ENCODE measurements at places on chromosomes 13 and 19. TPM values are rescaled to one million over a fixed set of nuclear protein-coding genes. Genes with fewer than 3 reads are reported as not detected.

AKAP8 gene
- 18.3 TPM for polyA plus RNA-seq

DNA sequence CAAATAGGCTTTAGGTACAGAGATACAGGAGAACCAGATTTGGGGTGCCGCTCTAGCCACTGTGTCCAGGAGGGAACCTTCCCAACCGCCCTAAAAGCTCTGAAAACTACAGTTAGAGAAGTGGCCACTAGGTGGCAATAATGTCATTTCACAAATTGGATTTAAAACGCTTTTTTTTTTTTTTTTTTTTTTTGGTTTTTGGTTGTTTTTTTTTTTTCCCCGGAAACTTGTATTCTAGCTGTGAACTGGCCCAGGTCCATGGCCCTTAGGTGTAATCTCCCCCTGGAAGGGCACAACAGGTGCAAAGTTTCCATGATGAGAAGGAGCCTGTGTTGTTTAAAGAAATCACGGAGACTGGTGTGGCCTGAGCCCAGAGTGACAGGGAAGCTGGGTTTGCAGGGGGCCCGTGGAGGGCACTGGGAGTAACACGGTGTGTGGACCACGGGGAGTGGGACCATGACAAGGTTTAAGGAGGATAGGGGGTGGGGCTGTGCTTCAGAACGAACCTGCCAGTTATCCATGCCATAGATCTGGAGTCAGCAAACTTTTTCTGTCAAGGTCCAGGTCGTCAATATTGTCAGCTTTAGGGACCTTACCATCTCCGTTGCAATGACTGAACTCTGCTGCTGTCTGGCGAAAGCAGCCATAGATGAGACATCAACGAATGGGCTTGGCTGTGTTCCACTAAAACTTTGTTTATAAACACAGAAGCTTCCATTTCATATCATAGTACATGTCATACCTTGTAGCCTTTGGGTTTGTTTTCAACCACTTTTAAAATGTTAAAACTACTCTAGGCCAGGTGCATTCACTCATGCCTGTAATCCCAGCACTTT lies 10.1 kb downstream of the OR1I1 start:
- DNase-seq = peak; percentile 58

DNA sequence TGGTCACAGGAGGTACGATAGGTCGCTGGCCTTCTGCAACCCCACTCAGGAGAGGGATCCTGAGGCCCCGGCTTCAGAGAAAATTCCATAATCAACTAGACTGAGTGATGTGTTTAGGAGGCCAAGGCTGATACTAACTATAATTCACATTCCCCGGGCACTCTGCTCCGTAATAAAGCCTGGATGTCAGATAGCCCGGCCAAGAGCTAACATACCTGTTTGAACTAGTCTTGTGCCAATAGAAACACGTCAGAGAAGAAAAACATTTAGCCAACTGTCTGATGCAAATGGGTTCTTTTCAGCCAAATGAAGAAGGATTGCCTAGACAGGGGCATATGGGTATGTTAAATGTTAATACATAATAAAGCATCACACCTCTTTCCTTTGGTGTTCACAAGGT lies 204.2 kb downstream of the TSHZ3 start:
- DNase-seq = no peak

- DNase-seq = no peak
These were observed 31.8 kb downstream of the EFNA2 start for GRCh38 chr19:1317274-1318003.

- DNase-seq = no peak
These were observed 250.7 kb downstream of the DCT start for GRCh38 chr13:94228763-94229162.

DNA sequence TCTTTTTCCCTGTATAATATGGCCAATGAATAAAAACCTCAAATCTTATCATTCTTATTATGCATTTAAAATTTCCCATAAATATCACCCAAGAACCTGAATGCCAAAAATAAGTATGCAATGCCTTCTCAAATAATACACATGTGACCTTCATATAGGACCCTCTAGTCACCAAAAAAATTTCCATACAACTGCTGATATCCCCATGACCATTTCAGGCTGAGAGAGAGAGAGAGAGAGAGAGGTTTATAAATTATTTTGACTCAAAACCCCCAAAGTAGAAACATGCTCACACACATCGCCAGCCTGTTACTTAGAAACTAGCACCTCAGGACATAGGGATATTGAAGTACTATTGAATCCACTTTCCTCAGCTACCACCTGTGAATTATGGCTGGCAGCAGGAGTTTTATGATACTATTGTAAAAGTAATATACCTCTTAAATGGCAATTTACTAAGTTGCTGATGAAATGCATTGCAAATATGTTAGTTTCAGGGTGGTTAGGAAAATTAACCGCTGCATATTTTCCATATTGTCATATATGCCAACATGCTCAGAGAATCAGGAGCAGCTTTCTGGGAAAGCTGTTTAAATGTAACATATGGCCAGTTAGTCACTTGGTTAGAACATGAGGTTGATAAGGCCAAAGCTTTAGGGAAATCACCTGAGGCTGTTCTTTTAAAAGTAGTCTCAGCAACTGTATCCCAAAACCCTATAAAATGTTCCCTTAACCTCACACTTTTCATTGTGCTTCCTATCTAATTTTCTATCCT lies 230.8 kb downstream of the DCT start:
- DNase-seq = no peak

DNA sequence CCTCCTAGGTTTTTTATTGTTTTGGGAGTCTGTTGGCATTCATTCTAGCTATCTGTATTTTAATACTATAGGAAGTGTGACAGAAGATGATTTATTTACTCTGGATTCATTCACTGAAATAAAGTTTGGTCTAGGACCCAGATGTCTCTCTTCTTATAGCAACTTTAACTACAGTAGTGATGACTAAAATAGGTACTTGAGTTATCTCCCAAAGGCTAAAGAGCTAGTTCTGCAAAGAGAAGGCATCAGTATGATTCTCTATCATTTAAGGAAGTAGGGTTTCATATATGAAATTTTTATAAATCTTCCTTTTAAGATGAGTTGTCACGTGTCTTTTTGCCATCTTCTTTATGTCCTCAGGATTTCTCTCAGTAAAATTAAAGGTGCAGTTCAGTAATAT lies 507.4 kb downstream of the KCTD12 start:
- no peak for DNase-seq

DNA sequence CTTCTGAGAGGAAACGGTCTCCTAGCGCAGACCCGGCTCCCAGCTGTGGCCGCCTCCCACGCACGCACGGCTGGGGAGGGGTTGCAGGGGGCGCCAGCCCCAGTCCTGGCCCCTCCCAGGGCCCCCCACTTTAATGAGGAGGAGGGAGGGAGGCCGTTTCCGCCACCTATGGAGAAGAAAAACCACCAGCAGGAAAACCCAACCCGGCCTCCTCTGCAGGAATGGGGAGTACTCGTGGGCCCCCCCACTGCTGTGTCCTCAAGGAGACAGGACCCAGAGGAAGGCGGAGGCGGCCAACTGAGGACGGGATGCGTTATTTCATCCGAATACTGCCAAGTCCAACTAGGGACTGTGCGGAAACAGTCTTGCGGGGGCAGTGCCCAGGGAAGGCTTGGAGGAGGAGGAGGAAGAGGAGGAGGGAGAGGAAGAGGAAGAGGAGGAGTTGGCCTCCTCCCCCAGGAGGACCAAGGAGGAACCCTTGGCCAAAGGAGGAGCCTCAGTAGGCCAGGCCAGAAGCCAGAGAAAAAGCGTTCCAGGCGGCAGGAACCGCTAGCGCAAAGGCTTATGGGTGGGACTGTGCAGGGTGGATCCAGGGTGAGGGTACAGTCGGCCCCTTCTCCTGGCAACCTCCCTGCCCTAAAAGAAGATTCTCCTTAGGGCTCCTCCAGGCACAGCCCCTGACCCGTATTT lies 3.9 kb upstream of the SSBP4 start:
- peak; percentile 76 for DNase-seq

DNA sequence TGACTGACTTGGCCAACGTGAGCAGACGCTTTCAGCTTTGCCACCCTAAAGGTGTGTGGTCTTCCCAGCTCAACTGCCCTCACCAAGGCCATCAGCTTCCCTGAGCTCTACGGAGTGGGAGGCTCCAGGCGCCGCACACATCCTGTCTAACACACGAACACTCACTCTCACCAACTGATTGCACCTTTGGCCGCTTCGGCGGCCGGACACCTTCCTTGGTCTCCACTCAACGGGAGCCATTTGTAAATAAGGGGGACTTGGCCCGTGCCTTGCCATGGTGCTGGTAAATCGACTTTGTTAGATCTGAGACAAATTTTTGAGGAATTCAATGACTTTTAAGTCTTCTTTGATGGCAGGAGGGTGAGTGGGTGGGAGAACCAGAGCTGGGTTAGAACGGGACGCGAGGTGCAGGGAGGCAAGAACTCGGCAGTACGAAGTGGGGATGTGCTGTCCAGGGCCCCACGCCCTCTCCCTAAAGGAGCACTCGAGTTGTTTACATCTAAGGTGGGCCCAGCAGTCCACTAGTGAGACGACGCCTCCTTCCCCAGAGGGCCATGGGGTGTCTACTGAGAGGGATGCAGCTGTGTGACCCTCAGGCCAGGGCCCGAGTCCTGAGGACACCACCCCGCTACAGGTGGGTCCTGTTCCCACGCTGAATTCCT lies 4.4 kb downstream of the C13orf46 start:
- no peak for DNase-seq

Measured in endothelial cell of umbilical vein (primary cell).